Activated CD8-positive, alpha-beta memory T cell treated with anti-CD3 and anti-CD28 coated beads for 24 hours (primary cell): ENCODE measurements at places on chromosomes 7 and 10.
A peak's percentile ranks its signal among the peaks of the same experiment; 100 is the strongest.

- DNase-seq: no peak
Measured at GRCh38 chr7:150380463-150380862, 1.3 kb downstream of the ZNF775 start.

GRCh38 chr10:33195608-33196376, 138.7 kb downstream of the NRP1 start:
- DNase-seq: no peak

DNA sequence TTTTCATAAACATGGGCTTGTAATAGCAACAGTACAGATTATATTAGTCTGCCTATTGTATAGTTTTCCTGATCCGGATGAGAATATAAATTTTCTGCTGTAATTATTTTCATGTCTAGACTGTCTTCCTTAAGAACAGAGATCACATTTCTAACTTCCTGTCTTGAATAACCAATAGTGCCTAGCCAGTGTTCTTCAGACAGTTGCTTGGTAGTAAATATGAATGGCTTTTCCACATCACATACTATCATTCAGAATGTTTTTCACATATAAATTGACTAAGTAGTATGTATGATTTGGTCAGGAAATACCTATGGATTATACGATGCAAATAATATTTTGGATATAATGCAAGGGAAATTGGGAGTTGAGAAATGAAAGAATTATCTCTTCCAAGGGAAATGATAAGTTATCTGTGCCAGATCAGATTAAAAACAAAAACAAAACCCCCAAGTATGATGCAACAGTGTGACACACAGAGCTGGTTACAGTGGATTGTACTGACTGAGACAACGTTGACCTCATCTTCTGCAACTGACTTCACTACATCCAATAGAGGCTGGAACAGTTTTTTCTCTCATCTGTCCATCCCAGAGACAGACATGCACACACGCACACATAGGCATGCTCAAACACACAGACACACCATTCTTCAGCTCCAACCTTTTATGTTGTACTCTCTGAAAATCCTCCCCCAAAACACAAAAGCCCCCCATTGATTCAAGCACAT, 16.4 kb downstream of the ITGA8 start:
- DNase-seq: no peak

DNA sequence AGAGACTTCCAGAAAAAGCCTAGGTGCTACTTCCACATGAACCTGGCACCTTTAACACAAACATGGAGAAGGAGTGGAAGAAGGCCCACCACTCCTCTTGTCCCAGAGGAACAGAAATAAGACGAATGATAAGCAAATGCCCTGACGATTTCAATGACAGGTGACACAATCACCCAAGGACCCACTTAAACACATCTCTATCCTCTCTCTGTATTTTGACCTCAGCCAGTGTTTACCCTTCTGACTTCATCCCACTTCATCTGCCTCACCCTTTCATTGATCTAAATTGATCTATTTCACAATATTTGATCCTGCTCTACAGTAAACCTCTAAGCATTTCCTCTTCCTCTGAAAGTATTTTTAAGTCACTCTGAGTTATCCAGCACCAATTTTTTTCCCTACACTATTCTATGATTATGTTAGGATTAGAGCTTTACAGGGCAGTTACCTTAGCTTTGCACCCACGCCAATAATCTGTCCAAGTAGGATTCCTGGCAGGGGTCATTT, 9.1 kb downstream of the GOT1 start:
- no peak for DNase-seq

DNA sequence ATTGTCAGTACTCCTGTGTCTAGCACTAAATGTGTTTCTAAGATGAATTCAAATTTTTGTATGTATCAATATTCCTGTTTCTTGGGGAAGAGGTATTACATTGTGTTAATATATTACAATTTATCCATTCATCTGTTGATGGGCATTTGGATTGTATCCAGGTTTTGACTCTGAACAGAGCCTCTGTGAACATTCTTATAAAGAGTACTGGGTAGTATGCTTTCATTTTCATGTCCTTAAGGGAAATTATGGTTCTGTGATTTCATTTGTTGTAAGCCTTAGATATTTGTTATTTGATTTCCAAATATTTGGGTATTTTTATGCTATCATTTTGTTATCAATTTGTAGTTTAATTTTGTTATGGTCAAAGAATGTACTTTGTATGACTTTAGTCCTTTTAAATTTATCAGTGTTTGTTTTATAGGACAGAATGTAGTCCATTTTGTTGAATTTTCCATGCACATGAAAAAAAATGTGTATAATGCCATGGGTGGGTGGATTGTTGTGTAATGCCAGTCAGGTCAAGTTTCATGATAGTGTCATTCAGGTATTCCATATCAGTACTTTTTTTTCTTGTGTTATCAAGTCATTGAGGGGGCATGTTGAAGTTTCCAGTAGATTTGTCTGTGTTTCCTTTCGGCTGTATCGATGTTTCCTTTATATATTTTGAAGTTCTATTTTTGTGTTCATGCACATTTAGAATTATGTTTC, 38.4 kb downstream of the STAM start:
- no peak for DNase-seq

- no peak for DNase-seq
Measured at GRCh38 chr7:78563191-78563590, 764.6 kb downstream of the PHTF2 start.

DNA sequence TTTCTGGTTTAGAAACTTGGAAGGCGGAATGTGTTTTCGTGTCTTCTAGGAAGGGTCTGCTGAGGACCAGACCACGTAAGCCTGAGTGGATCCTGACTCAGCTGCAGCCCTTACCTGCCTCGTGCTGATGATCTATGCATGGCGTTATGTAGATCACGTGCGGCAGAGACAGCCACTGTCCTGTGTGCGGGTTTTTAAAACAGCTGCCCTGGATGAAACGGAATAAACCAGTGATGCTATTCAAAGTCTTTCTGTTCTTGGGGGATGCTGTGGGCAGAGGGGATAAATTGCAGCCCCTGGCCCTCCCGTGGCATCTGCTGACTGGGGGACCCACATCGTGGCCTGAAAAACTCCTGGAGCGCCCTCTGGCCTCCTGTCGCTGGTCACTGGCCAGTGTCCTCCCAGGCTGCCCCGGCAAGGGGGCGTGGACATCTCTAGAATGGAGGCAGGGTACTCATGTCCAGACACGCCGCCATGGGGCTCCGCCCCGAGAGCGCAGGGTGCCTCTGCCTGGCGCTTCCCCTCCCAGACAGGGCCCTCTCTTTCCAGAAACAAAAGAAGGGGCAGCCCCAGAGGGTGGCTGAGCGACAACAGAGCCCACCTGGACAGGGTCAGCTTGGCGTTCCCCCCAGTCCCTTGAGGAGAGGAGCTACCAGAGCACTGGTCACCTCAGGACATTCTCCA, 13.2 kb downstream of the ALKBH4 start:
- no peak for DNase-seq

DNA sequence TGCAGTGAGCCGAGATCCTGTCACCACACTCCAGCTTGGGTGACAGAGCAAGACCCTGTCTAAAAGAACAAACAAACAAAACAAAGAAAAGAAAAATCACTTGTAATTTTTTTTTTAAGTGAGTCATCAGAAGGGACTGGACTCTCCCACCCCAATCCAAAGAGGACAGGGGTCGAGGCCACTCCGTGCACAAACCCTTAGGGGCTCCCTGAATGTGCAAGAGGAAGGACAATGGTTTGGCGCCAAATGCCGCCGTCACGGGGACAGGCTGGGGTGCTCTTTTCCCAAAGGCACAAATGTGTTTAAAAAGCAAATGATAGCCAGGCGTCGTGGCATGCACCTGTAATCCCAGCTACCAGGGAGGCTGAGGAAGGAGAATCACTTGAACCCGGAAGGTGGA, 23.8 kb downstream of the RCC1L start:
- DNase-seq: no peak

- DNase-seq: no peak
Measured at GRCh38 chr7:95199779-95200558, 124.4 kb downstream of the PON1 start.

DNA sequence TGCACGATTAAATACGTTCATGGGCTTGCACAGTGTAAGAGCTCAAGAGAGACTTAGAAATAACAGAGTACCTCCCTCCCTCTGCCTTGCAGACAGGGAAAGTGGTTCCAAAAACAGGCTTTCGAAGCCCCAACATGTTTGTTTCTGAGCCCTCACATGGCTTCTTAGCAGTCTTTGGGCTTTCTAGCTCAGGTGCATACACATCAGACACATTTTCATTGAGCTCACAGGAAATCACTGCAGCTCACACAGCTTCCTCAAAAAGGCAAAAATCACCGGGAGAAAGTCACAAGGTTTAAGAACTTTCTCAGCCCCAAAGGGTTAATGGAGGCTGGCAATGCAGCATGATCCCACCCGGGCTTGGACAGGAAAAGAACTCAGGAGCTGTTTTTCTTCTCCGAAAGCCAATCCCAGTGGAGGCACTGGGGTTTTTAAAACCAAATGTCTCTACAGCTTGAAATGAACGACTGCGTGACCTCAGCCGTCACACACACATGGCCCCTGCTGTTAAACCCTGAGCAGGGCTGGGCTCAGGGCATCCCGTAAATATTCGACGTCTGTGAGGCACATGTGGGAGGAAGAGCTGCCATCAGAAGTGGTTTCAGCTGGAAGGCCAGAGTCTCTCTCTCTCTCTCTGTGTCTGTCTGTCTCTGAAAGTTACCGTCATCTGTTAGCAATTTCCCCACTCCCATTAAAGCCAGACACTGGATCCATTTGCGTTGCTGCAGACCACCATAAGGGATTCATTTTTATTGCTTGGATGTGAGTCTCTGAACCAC, 69.7 kb downstream of the CALML3 start:
- DNase-seq: no peak

DNA sequence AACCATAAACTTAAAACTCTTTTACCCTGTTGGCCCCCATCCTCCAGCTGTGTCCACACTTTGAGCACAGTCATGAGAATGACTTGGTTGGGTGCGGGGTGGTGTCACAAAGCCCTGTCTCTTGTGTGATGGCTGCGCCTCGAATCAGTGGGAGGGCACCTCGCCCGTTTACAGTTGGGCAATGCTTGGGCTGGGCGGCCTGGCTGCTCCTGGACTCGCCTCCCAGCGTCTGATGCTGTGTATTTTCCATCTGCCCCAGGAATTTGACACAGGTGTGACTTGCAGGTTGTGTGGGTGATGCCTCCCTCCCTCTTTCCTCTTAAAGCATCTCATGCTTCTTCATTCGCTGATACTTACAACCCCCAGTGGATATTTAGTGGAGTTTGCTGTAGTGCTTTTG, 33.7 kb downstream of the CHST12 start:
- no peak for DNase-seq

DNA sequence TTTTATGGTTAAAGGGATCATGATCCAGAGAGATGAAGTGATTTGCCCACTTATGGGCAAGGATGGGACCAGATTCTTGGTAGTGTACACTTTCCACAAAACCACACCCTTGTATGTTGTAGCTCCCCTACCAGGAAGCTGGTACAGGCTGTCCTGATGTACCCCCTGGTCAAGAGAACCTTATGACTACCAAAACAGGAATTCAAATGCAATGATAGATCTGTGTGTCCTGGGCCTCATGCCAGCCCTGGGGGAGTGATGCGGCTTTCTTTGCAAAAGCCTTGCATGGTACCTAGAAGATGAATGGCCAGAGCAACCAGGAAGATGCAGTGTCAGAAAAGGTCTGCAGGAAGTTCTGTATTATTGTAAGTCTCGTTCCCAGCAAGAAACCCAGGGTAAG, 94.9 kb upstream of the AGK start:
- DNase-seq: no peak

GRCh38 chr10:90432866-90433265, 425.0 kb downstream of the HTR7 start:
- DNase-seq: no peak

GRCh38 chr10:103431902-103432301, 20.3 kb downstream of the CALHM2 start:
- DNase-seq: no peak

GRCh38 chr10:121949049-121949448, 21.2 kb upstream of the ATE1 start:
- no peak for DNase-seq

DNA sequence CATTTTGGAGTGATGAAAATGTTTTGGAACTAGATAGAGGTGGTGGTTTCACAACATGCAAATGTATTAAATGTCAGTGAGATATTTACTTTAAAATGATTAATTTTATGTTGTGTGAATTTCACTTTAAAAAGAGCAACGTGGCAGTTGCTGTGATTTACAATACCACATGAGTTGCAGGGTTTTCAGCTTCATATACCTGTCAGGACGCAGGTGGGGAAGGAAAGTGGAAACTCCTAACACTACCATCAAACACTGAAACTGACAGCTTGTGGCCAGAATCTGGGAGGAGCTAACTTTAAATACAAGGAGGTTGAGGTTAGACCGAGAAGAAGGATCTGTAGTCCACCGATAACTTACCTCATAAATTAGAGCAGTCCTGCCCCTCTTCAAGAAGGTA, 168.9 kb upstream of the TMEM72 start:
- DNase-seq: no peak

DNA sequence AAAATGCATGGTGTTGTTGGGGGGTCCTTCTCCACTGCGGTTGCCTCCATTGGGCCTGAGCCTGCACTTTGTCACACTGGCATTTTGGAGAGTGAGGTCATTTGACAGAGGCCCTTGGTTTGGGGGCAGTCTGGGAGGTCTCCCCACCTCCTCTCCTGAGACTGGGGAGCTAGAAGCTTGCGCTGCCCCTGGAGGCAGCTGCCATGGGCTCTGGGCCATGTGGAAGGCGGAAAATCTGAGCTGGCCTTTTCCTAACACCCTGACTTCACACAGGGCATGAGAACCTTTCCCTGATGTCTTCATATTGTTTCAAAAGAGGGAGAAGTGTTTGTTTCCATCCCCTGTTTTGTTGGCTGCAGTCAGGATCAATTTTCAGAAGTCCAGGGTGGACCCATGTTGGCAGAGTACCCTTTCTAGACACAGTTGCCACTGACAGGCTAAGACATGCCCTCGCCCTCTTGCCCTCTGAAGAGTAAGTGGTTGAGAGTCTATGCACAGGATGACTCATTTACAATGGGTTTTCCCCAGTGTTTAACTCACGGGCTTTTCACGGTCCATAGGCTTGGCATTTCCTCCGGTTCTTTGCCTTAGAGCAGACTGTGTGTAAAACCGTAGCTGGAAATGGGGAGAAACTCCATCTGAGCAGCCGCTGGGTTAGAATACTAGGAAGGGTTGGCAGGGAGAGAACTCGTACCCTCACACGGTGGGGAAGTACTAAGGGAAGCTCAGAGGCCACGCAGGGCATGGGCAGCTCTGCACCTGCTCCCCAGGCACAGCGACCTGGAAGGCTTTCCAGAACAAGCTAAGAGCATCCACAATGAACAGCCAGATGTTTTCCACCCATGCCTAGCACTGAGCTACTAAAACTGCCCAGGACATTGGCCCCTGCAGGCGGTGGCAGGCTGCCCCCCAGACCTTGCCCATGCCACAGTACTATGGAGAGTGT, 655.0 kb downstream of the SDK1 start:
- no peak for DNase-seq

GRCh38 chr10:66455304-66455703, 470.5 kb upstream of the LRRTM3 start:
- DNase-seq: no peak

- DNase-seq: peak; percentile 24
Measured at GRCh38 chr7:150866932-150867564, 14.7 kb downstream of the AOC1 start.
